HS-5 (cell line): ENCODE measurements at places on chromosomes 7 and 10.

- no peak for DNase-seq
Observed at GRCh38 chr7:111242141-111242755, 151.3 kb downstream of the LRRN3 start.

DNA sequence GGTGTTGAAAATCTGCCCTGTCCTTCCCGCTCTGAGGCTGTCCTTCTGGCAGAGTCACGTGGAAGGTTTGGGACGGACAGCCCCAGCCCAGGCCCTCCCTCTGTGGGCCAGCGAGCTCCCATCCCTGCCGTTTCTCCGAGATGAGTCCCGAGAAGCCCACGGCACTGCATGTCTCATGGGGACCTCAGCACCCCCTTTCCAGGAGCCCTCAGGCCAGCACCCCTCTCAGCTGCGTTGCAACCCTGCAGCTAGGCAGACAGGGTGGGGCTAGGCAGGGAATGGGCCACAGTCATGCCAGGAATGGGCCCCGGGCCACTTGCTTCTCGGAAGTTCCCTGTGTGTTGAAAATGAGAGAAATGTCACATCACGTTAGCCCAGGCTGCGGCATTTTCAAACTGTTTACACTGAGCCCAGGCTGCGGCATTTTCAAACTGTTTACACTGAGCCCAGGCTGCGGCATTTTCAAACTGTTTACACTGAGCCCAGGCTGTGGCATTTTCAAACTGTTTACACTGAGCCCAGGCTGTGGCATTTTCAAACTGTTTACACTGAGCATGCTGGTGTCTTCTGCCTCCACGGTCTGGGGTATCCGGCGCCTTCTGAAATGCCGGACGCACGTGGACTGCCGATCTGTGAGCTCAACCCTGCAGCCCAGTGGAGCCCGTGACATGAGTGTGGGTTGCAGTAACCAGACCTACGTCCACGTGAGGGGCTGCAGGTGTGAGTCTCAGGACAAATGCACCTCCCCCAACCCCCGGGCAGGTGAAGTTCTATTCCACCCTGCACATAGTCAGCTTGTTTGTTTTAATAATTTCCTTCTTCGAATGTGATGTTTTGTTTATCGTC is 42.6 kb downstream of the FAM20C start:
- DNase-seq: no peak

DNA sequence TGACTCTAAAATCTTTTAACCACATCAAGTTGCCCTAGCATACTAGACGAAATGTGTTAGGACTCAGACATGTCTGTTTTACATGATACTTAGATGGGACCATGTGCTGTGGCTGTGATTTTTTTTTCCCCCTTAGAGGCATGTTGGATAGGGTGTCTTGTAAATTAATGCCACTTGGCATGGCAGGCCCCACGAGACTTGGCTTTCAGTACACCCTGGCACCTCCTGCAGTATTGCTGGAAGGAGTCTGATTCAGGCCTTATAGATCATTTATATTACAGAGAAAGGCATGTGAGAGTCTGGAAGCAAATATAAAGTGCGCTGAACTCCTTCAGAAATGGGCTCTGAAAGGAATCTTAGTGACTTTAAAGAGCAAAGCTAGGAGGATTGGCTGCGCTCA is 494.1 kb downstream of the SDK1 start:
- DNase-seq: no peak

GRCh38 chr7:136677471-136678365 is 190.7 kb upstream of the CHRM2 start:
- DNase-seq: peak; percentile 35

GRCh38 chr10:43727935-43728334 is 79.3 kb upstream of the ZNF32 start:
- no peak for DNase-seq

- DNase-seq: no peak
Observed at GRCh38 chr10:50528206-50528605, 95.5 kb downstream of the SGMS1 start.

DNA sequence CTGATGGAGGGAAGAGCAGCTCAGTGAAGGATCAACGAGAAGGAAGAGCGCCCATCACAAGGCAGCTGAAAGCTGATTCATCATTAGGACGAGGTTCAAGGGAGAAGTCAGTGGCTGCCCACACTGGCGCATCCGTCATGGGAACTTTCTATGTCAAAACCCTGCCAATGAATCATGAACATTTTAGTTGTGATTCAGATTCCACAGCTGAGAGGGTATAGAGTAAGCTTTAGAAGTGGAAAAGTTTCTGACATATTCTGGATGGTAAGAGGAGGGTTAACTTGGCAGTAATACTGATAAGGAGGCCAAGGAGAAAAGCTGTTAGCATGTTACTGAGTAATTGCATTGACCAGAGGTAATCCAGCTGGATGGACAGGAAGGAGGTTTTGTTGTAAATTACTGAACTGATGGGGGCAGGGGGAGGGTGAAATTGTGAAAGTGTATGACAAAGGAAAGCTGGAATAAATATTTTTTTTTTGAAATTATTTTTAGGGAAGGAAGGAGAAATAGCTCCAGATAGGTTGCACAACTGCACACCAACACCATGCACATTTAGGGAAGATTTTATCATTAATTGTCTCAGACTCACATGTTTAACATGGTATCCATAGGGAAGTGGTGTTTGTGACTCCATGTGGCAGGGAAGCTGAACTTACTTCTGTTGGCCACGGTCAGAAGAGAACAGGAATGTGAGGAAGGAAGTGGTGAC is 78.3 kb upstream of the NRP1 start:
- DNase-seq: peak; percentile 71

GRCh38 chr10:32095116-32095733 is 39.0 kb upstream of the KIF5B start:
- no peak for DNase-seq

GRCh38 chr7:17095931-17096330 is 202.5 kb upstream of the AHR start:
- DNase-seq: no peak

- DNase-seq: no peak
Observed at GRCh38 chr7:71239586-71240268, 107.8 kb downstream of the GALNT17 start.

- DNase-seq: no peak
Observed at GRCh38 chr10:112217386-112218035, 33.9 kb upstream of the GPAM start.

- no peak for DNase-seq
Observed at GRCh38 chr7:20190560-20191390, 26.4 kb downstream of the MACC1 start.

DNA sequence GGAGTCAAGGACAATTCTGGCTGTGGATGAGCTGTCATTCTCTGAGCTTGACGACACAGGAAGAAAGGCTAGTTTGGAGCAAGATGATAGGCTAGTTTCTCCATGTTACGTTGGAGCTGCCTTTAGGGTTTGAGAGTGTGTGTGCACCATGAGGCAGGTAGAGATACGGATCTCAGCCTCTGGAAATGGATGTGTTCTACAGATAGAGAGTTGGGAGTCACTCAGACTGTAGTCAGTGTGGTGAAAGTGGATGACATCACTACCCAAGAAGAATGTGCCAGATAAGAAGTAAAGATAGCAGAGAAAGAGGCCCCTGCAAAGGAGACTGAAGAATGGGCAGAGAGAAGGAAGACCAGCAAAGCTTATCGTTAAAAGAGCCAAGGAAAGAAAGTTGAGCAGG is 42.4 kb downstream of the PNLIPRP3 start:
- DNase-seq: no peak

DNA sequence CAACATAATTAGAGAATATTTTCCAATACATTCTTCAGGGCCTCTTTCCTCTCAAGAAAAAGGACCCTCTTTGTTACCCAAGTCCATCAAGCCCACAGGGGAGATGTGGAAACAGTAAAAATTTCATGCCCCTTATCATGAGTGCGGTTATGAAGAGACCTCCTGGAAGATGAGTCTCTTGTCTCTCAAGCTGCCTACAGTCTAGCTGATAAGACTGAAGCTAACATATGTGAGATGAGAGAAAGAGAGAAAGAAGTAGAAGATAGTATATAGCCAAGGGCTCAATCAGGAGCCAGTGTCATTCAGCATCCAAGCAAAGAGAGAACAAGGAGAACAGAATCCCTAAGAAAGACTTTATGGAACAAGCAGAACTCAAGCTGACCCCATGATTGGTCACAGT is 75.9 kb upstream of the CABCOCO1 start:
- DNase-seq: no peak

GRCh38 chr7:91289633-91290254 is 25.5 kb downstream of the FZD1 start:
- no peak for DNase-seq

GRCh38 chr7:5429253-5429856 is 5.7 kb upstream of the TNRC18 start:
- DNase-seq: no peak

GRCh38 chr7:1210979-1211608 is 21.6 kb upstream of the UNCX start:
- DNase-seq: no peak

DNA sequence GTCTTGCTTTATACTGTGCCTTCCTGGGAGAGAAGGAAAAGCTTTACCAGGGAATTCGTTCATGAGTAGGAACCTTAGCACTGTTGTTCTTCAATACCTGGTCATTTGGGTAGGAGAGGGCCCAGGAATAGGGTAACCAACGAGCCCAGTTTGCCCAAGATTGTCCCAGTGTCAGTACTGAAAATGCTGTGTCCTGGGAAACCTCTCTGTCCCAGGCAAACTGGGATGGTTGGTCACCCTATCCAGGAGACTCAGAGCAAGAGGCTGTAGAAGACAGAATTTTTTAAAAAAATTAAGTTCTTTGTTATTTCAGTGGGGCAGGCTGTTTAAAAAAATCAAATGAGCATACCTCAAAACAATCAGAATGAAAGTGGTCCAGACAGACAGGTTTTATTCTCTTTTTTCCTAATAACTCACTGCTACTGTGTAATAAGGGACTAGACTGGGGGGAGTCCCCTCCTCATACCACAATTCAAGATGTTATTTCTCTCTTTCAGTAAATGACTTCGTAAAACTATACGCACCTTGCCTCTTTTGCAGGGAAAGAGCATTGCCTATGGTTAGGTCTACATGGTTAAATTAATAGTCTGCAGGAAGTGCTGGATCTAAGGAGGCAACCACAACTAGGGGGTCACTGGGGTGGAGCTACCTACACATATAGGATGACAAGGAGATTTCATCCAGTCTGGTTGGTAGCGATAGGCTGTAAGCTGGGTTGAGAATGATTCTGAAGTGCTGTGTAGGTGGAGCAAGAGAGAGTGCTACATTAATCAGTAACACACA is 41.1 kb upstream of the FAM133B start:
- DNase-seq: no peak

DNA sequence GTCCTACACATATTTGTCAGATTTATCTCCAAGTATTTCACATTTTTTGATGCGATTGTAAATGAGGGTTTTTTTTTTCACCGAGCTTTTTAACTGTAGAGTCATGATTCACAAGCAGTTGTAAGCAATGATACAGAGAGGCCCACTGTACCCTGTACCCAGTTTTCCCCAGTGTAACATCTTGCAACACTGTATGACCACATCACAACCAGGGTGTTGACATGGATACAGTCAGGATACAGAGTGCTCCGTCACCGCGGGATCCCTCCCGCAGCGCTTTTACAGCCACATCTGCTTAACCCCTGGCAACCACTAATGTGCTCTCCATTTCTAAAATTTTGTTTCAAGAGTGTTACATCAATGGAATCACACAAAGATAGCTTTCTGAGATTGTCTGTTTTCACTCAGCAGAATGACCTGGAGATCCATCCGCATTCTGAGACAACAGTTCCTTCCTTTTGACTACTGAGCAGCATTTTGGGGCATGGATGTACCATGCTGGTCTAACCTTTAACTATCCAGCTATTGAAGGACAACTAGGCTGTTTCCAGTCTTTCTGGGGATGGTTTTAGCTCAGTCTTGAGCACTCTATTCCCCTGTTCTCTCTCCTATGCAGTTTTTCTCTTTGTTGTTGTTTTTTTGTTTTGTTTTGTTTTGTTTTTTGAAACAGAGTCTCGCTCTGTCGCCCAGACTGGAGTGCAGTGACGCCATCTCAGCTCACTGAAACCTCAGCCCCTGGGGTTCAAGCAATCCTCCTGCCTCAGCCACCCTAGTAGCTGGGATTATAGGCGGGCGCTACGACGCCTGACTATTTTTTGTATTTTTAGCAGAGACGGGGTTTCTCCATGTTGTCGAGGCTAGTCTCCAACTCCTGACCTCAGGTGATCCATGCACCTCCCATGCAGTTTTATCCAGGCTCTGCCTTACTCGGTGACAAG is 25.9 kb downstream of the GPRIN2 start:
- DNase-seq: peak; percentile 28

DNA sequence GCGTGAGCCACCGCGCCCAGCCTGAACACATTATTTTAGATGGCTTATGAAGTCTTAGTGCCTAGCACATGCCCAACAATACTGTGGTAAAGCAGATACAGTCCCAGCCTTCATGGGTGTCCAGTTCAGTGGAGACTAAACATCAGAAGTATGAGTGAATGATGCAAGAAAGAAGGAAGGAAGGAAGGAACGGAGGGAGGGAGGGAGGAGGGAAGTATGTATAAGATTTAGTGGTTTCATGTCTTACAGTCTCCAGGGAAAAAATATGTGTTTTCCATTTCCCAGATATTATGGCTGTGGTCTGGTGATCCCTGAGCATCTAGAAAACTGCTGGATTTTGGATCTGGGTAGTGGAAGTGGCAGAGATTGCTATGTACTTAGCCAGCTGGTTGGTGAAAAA is 2.9 kb downstream of the AS3MT start:
- DNase-seq: no peak

GRCh38 chr10:66917104-66917503 is 8.7 kb upstream of the LRRTM3 start:
- DNase-seq: no peak

DNA sequence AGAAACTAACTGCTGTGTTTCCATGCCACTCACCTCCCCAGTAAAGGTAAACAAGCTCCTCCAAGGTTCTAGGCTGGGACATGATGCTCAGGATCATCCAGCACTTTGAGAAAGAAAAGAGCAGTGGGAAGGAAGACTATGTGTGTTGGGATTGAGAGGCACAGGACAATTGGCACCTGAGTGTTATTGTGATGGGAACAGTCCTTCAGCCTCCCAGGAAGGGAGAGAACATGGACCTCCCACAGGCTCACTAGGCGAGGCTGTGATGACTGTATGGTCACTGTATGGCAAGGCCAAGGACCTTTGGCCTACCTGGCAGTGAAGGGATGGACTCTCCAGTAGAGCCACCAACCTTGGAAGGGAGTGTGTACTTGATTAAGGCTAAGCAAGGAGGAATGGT is 123.2 kb upstream of the UNC5B start:
- no peak for DNase-seq

- DNase-seq: no peak
Observed at GRCh38 chr10:83357627-83358026, 781.7 kb upstream of the GHITM start.

DNA sequence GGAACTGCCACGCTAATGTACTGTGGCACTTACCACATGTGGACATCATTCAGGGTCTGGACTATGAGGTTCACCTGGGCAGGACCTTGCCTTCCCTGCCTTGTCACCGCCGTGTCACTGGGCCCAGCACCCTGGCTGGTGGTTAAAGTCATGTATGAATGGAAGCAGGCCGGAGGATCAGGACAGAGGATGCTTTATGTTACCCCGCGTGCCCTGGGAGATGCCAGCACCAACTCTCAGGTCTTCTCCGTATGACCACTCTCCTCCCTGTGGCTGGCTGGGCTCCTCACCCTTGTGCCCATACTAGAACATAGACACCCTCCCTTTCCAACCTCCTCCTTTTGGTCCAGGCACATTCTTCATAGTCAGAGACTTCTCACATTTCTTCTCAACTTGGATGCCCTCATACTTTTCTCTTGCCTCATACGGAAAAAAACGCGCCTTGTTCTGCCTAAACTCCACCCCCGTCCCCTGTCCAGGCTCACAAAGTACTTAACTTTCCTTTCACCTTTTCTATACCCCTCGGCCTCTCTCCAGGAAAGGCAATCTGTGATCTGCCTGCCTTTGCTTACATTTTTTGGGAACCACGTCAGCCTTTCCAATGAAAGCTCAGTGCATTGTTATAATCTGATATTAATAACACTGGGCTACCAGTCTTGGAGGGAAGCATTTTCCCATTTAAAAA is 240.0 kb downstream of the TEX36 start:
- DNase-seq: no peak
